ENCODE measurements at places on chromosomes 13 and 19.

DNA sequence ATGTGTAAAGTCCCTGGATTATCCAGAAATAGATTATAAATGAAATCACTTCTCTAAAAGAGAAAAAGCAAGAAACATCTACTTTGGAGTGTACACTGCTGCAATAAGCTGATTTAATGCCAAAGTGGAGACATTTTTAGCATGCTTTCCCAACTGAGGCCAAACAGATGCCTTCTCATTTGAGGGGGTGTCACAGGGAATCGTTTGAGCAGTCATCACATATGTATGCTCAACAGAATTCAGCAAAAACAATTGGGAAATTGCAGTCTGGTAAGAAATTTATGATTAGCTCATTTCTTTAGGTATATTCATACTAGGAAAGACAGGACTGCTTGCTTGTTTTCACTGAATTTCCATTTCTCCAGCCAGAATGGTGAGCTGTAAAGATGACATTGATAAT, 27.3 kb upstream of the TPP2 start:
- DNase-seq = no peak

GRCh38 chr19:50401605-50402450, 16.9 kb upstream of the SPIB start:
- no peak for DNase-seq

- peak; percentile 58 for DNase-seq
Measured at GRCh38 chr19:58150328-58150921, at the start of gene ZNF329. ZNF329 (minus strand) TSS chr19:58150789; CDS start chr19:58129503, 21,286 bp downstream.

DNA sequence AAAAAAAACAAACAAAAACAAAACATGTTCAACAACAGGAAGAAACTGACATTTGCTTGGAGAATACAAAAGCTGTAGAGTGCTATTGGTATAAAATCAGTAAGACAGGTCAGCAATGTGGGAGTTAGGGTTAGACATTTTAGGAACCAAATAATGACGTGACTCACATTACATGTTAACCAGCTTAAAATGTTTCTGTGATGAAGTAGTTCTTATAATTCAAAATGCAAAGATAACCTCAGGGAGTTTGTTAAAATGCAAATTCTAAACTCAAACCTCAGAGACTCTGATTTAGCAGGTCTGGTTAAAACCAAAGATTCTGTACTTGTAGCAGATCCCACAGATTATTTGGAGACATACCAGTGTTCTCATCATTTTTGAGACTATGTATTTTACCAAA, 549.4 kb upstream of the SLITRK1 start:
- DNase-seq = no peak

DNA sequence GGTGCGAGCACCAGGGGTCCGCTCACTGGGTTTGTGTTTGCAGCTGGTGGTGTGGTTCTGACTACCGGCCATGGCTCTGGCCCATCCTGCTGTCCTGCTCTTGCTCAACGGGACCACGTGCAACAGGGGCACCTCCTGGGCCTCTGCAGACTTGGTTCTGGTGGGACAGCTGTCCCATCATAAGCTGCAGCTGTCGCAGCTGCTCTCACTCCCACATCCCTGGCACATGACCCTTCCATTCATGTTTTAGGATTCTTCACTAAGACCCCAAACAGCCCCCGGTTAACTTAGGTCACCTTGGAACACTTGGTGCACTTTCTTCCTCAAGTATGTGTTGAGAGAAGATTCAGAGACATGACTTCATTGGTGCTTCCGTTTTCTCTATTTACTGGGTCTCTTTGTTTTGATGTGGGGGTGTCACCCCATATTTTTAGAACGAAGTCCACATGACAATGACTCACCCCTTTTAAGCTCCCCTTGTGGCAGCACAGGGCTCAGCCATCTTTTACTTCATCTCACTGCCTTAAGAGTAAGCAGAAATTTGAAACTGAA, 68.4 kb upstream of the ARHGEF7 start:
- no peak for DNase-seq

GRCh38 chr13:65292488-65292901, 1937.6 kb downstream of the PCDH9 start:
- no peak for DNase-seq

GRCh38 chr13:27283906-27284493, 13.4 kb downstream of the RASL11A start:
- DNase-seq = no peak
